ENCODE measurements at places on chromosomes 16 and 17. TPM values are rescaled to one million over a fixed set of nuclear protein-coding genes. Genes with fewer than 3 reads are reported as not detected.

The CCDC92B gene
- not detected for polyA plus RNA-seq

- H3K4me3 ChIP-seq = peak overlapping the region; percentile 44
- H3K36me3 ChIP-seq = no peaks in the 10 kb centered on the region
- peaks cover 35% of the 10 kb centered on the region for H3K27me3 ChIP-seq
- DNase-seq = no peak
Observed at GRCh38 chr17:7295230-7296180, 1.1 kb upstream of the YBX2 start.

- no peak for DNase-seq
- H3K36me3 ChIP-seq = no peaks in the 10 kb centered on the region
- H3K4me3 ChIP-seq = no peak overlapping the region
Observed at GRCh38 chr16:3188925-3189825, 1.2 kb downstream of the OR1F1 start.

DNA sequence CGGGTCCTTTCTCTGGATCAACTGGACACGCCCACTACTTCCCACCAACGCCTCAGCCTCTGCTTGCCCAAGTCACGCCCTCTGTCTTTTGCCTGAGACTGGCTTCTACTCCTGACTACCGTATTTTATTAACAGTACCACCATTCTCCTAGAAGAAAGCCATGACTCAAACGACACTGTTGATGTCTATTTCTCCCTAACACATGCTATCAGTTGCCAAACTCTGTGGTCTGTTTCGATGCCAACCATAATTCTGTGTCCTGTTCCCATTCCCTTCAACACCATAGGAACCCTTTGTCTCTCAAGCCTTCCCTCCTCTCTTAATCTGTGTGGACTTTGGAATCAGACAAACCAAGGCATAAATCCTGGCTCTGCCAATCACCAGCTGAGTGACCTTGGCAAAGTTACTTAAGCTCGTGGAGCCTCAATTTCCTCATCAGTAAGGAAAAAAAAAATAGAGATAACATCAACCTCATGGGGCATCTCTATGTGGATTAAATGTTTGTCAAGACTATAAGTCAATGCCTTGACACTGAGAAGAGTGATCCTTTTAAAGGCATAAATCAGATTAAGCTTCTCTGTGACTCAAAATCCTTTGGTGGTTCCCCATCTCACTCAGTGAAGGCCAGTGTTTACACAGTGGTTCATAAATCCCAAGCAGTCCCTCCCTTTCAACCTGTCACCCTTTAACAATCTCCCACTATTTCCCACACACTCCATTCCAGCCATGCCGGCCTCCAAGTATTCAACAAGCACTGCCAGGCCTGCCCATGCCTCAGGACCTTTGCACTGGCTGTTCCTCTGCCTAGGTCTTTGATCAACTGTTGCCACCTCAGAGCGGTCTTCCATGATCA, 45.6 kb downstream of the ERN1 start:
- peaks cover 31% of the 10 kb centered on the region for H3K4me1 ChIP-seq
- no peaks in the 10 kb centered on the region for H3K27me3 ChIP-seq
- peak; percentile 77 for DNase-seq
- no peak overlapping the region for H3K4me3 ChIP-seq

- H3K4me1 ChIP-seq = peaks cover 9% of the 10 kb centered on the region
- H3K27ac ChIP-seq = no peak overlapping the region
- no peaks in the 10 kb centered on the region for H3K27me3 ChIP-seq
- no peaks in the 10 kb centered on the region for H3K36me3 ChIP-seq
- no peak overlapping the region for H3K4me3 ChIP-seq
Observed at GRCh38 chr17:68969101-68969500, 13.9 kb upstream of the ABCA8 start.

DNA sequence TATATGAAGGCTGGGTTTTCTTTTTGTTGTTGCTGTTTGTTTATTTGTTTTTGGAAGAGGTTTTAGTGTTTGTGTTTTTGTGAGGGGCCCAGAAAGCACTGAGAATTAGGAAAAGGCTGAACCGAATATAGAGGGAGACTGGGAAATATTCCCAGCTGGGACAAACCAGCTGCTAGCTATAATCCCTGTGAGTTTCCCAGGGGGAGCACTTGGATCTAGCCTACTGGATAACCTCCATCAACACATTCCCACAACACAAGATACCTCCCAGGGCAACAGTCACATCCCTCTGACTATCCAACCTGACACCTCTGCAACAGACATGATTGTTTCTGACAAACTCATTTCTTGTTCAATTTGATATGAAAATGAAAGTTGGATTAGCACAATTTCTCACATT, 16.7 kb downstream of the CDH11 start:
- H3K4me3 ChIP-seq = no peak overlapping the region
- no peaks in the 10 kb centered on the region for H3K36me3 ChIP-seq
- H3K27ac ChIP-seq = no peak overlapping the region
- no peaks in the 10 kb centered on the region for H3K4me1 ChIP-seq
- DNase-seq = no peak
- H3K27me3 ChIP-seq = no peaks in the 10 kb centered on the region

The LRRC46 gene
- 0.22 TPM for polyA plus RNA-seq

DNA sequence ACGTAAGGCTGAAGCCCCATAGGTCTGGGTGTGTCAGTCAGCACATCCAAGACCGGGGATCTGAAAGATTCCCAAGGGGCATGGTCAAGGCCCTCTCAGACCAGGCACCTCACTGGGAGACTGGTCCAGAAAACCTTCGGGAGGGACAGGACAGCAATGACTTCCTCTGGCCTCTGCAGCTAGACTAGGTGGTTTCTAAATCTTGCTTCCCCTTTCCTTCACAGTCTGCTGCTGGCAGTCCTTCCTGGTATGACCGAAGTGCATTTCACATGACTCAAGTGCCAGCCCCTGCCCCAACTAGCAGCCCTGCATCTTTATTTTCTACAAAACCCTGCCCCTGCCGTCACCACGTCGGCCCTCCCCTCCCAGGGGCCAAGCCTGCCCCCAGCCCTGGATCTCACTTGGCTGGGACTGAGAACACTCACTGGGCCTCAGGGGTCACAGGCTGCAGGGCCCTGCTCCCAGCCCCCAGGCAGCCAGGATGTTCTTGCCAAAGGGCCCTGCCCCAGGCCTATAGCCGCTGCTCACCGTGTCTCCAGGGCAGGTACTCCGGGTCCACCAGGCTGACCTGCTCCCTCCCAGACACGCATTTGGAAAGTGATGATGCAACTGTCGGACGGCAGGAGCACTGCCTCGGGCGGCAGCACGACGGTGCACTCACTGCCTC, 18.3 kb downstream of the POLR3K start:
- no peaks in the 10 kb centered on the region for H3K36me3 ChIP-seq
- no peak overlapping the region for H3K4me3 ChIP-seq
- H3K27ac ChIP-seq = peak overlapping the region; percentile 77
- no peaks in the 10 kb centered on the region for H3K27me3 ChIP-seq
- DNase-seq = peak; percentile 85

DNA sequence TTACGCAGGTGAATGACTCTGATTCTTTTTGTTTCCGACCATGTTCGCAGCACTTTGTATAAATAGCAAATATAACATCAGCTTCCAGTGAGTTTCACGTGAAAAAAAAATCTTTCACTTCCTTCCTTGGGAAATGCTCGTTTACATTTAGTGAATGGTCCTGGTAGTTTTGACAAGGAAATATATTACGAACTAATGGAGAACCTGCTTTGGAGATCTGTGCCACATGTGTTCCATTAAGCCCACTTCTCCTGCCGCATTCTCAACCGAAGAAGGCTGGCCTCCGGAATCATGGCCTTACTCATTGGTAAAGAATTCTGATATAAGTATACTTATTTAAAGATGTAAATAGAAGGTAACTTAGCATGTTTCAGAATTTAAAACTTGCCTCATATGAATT, 3.6 kb downstream of the CRAMP1 start:
- H3K36me3 ChIP-seq = peaks cover 53% of the 10 kb centered on the region
- H3K4me3 ChIP-seq = no peak overlapping the region
- no peak for DNase-seq
- peaks cover 21% of the 10 kb centered on the region for H3K27me3 ChIP-seq
- H3K27ac ChIP-seq = no peak overlapping the region

The RAP1GAP2 gene
- 6.1 TPM for polyA plus RNA-seq

DNA sequence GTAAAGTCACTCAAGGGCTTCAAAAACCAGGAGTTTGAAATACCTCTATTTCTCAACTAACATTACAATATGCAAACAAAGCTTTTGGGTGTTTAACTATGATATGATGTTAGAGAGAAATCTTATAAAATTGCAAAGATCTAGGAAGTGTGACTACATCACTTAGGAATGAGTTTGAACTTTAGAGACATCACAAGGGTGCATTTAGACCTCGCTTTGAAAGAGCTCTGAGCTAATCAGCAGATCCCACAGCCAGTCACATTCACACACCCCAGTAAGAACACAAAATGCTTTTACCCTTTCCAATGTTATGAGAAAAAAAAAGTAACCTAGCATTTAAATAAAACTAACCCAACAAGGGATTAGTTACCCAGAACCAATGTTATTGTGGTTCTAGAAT, 45.2 kb downstream of the HYDIN start:
- H3K27me3 ChIP-seq = no peaks in the 10 kb centered on the region
- no peak for DNase-seq
- no peaks in the 10 kb centered on the region for H3K36me3 ChIP-seq
- no peaks in the 10 kb centered on the region for H3K4me1 ChIP-seq

DNA sequence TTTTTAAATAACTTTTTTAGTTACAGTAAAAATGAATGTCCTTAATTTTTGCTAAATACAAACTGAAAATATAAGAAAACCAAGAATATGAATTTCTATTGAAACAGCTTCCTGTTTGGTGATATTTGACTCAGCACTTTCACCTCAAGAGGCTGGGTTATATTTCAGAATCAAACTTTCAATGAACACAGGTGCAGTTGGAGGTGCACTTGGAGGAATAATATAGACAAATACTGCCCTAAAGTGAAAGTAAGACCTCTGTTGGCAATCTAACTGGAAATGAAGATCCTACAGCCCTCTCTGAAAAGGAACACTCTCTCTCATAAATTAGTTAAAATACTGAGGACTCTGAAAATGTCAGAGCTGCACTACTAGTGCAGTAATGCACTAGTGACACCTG, 106.2 kb downstream of the BRIP1 start:
- DNase-seq = no peak
- no peaks in the 10 kb centered on the region for H3K27me3 ChIP-seq
- no peak overlapping the region for H3K27ac ChIP-seq
- no peak overlapping the region for H3K4me3 ChIP-seq
- H3K4me1 ChIP-seq = no peaks in the 10 kb centered on the region
- no peaks in the 10 kb centered on the region for H3K36me3 ChIP-seq
